Caco-2 (cell line): ENCODE measurements at places on chromosomes 1 and 21. TPM values are rescaled to one million over a fixed set of nuclear protein-coding genes. Genes with fewer than 3 reads are reported as not detected.

The S100A1 gene
- total RNA-seq, result 12.6 and 18.1 TPM in 2 replicates

The NFASC gene
- total RNA-seq, result 1.3 and 1.6 TPM in 2 replicates

- peak overlapping the region; percentile 89 for H3K27ac ChIP-seq
- H3K4me1 ChIP-seq, result peaks cover 49% of the 10 kb centered on the region
- no peaks in the 10 kb centered on the region for H3K27me3 ChIP-seq
- no peak overlapping the region for H3K4me3 ChIP-seq
- H3K36me3 ChIP-seq, result no peaks in the 10 kb centered on the region
Measured at GRCh38 chr1:218380125-218380977, 35.2 kb downstream of the TGFB2 start.

- peaks cover 4% of the 10 kb centered on the region; the same call in 1 of the 2 replicates for H3K4me1 ChIP-seq
- no peaks in the 10 kb centered on the region for H3K27me3 ChIP-seq
- H3K36me3 ChIP-seq, result no peaks in the 10 kb centered on the region
- DNase-seq, result no peak
- H3K4me3 ChIP-seq, result no peak overlapping the region
Measured at GRCh38 chr21:14273736-14274538, 58.0 kb downstream of the RBM11 start.

DNA sequence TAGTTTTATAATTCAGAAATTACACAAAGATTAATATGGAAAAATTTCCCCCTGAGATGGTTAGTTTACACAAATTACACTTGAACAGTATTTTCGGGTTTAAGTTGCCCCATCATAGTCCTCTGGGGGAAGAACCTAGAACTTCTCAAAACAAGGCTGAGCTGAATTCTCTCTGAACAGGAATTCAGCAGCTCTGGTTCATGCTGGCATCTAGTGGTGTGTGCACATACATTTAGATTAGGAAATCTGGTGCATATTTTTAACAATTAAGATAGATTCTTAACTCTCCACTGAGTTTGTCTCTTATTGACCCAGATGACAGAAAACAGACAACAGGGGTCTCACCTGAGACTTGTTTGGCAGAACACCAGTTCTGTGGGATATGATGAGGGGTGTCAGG lies 410.7 kb downstream of the DSCAM start:
- no peaks in the 10 kb centered on the region for H3K4me1 ChIP-seq
- H3K36me3 ChIP-seq, result no peaks in the 10 kb centered on the region
- H3K27me3 ChIP-seq, result no peaks in the 10 kb centered on the region

DNA sequence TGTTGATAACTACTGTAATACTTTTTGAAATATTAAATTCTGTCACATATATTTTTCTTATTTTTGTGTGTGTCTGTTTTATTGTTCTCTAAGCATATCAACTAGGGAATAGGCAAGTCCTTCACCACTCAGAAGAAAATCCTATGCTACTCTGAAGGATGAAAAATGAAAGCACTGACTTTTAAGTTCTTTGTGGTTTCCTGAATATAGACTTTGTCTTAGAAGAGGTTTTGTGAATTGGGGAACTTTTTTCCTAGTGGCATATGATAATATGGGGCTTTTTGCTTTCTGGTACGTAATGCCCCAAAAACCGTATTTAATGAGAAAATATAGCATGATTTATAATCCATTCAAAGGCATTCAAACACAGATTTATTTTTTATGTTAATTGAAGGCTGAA lies 136.0 kb downstream of the SNX7 start:
- H3K27me3 ChIP-seq, result no peaks in the 10 kb centered on the region
- H3K27ac ChIP-seq, result no peak overlapping the region
- H3K36me3 ChIP-seq, result no peaks in the 10 kb centered on the region
- DNase-seq, result no peak
- H3K4me3 ChIP-seq, result no peak overlapping the region

DNA sequence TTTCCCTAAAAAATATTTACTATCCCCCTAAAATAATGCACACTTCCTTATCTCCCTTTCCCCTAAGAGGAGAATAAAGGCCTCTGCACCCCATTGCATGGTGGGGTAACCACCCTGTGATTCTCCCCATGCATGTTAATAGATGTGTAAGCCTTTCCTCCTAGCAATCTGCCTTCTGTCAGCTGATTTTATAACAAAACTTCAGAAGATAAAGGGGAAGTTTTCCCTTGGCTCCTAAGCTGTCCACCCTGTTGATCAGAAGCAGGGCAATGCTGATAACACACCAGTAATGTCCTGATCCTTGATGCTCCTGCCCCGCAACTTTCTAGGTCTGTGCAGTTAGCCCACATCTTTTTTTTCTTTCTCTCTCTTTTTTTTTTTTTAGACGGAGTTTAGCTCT lies 11.4 kb upstream of the RNF187 start:
- H3K27ac ChIP-seq, result no peak overlapping the region
- peaks cover 37% of the 10 kb centered on the region for H3K4me1 ChIP-seq
- no peak for DNase-seq
- no peak overlapping the region for H3K4me3 ChIP-seq
- H3K27me3 ChIP-seq, result no peaks in the 10 kb centered on the region

GRCh38 chr1:119742202-119742601 lies 26.5 kb downstream of the HMGCS2 start:
- H3K27ac ChIP-seq, result no peak overlapping the region
- H3K4me3 ChIP-seq, result no peak overlapping the region
- H3K4me1 ChIP-seq, result peaks cover 8% of the 10 kb centered on the region; the same call in 1 of the 2 replicates
- no peak for DNase-seq

DNA sequence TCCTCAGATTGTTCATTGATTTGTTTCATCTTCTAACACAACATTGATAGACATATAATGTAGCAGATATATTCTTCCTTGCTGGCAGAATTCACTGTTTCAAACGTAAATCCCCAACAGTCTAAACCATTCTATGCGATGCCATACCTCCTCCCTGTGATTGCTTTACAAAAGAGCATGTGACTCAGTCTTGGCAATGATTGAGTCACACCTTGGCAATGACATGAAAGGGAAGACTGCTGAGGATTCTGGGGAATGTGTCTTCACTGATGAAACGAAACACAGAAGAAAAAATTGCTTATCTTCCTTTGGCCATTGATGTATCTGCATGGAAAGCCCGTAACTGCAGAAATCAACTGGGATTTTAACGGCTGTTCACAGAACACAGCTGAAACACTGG lies 409.6 kb upstream of the ZRANB2 start:
- H3K4me3 ChIP-seq, result no peak overlapping the region
- no peaks in the 10 kb centered on the region for H3K4me1 ChIP-seq
- no peaks in the 10 kb centered on the region for H3K36me3 ChIP-seq
- H3K27ac ChIP-seq, result no peak overlapping the region

- peak overlapping the region; percentile 83 for H3K4me3 ChIP-seq
- H3K36me3 ChIP-seq, result no peaks in the 10 kb centered on the region
- peak overlapping the region; percentile 86 for H3K27ac ChIP-seq
- DNase-seq, result no peak
Measured at GRCh38 chr1:150875197-150876118, 941 bp downstream of the ARNT start.
